Caco-2 (cell line): ENCODE measurements at places on chromosomes 5 and 9.

GRCh38 chr9:34374905-34375552 lies 1.7 kb downstream of the MYORG start:
- peak; percentile 92 for DNase-seq

GRCh38 chr9:137041124-137041523 lies 4.9 kb downstream of the NPDC1 start:
- DNase-seq: no peak

GRCh38 chr9:36632892-36633291 lies 60.2 kb downstream of the MELK start:
- DNase-seq: no peak

DNA sequence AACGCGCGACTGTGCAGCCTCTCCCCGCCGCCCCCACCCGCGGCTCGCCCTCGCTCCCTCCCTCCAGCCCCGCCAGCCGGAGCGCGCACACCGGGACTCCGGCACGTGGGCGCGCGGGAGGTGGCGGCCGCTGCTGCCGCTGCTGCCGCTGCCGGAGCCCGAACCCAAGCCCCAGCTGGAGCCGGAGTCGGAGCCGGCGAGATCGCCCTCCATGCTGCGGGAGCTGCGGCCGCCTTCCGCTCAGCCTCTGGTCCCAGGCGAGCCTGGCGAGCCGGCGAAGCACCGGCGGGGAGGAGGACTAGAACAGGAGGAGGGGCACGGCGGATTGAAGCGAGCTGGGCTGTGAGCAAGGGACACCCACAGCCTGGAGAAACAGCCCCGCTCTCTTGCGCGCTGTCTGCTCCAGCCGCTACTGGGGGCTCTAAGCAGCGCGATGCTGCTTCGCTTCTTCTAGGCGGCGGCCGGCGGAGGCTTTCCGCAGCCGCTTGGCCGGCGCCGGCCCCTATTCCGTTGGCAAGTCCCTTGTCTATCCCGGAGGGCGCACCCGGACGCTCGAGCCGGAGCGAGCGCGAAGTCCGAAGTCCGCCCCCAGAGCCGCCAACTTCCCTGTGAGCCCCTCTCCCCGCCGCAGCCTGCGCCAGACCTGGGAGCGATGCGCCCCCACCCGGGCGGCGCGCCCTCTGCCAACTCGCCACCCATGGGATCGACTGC lies 598.7 kb upstream of the SGCD start:
- DNase-seq: no peak
